Smooth muscle cell of the umbilical artery (primary cell): ENCODE measurements at places on chromosomes 5 and 9. TPM values are rescaled to one million over a fixed set of nuclear protein-coding genes. Genes with fewer than 3 reads are reported as not detected.

Gene PCDHGA8
- total RNA-seq, result 2.8 and 3.0 TPM in 2 replicates

Gene GLRA1
- not detected in 2 replicates for total RNA-seq

Gene SNCAIP
- 2.2 and 13.1 TPM in 2 replicates for total RNA-seq

Gene PCDHA1
- under 0.01 and 0.09 TPM in 2 replicates for total RNA-seq

Gene DMRT3
- total RNA-seq, result not detected in 2 replicates
